ENCODE measurements at places on chromosomes 2 and 18.
A peak's percentile ranks its signal among the peaks of the same experiment; 100 is the strongest.

DNA sequence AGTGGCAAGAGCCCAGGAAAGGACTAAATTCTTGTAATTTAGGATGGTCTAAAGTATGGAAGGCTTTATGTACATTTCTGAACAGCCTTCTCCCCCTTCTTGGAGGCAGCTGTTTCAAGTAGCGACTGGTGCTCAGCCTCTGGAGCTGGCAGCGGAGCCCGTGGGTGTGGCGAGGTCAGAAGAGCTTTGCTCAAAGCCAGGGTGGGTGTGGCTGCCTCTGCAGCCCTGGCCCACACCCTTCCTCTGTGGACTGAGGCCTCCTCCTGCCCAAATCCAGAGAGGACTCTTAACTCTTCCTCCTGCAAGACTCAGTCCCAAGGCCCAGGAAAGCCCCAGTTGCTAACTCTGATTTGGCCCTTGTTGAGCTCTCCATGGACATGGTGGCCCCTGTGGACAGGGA lies 202.1 kb upstream of the REV1 start:
- DNase-seq = no peak

DNA sequence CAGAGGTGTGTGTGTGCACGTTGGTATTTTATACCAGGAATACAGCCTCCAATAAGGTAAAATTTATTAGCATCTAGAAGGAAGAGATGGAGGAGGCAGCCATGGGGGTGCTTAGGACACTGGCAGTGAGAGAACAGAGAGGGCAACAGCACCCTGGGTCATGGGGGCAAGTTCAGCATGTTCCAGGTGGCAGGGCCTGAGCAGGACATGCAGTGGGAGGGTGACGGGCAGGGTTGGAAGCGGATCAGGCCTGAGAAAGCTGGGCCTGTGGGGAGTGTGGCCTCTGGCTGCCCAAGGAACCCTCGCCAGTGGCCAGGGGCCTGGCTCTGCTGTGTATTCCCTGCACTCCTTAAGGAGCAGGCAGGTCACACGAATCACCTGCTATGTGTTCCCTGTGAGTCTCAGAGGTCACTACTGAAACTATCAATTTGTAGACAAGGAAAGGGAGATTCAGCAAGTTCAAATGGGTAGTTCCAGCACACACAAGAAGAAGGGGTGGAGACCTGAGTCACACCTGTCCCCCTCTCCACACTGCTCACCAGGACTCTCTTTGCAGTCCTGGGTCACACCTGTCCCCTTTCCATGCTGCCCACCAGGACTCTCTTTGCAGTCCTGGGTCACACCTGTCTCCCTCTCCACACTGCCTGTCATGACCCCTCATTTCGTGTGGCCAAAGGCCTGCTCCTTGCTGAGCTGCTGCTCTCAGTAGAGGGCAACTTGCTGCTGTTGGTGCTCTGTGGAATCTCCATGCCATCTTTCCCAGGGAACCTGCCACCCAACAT lies 463.9 kb upstream of the HS6ST1 start:
- DNase-seq = no peak

- DNase-seq = no peak
Observed at GRCh38 chr2:170973225-170973491, 44.1 kb downstream of the GORASP2 start.

- DNase-seq = no peak
Observed at GRCh38 chr2:227507963-227508362, 36.0 kb downstream of the AGFG1 start.

DNA sequence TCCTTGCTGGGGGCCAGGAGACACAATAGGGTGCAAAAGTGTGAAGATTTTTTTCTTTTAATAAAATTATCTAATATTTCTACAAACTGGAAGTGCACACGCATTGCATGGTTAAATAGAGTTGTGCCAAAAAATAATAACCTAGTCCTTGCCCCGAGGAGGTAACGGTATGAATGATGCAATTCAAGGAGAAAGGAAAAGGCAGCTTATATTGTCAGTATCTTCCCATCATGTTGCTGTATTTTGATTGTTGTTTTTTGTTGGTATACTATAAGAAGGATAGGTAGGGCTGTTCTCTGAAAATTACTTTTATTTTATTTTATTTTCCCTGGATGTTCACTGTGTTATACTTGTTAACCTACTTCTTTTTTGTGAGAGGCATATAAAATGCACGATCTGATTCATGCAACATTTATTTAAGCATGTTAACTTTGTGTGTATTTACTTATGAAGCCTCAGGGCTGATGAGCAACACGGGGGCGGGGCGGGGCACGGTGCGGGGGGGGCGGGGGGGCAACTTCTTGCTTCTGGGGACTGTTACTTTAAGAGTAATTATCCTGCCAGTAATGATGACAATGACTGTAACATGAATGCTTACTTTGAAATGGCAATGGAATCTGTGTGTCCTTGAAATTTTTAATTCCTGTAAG lies 118.6 kb downstream of the AQP4 start:
- no peak for DNase-seq

DNA sequence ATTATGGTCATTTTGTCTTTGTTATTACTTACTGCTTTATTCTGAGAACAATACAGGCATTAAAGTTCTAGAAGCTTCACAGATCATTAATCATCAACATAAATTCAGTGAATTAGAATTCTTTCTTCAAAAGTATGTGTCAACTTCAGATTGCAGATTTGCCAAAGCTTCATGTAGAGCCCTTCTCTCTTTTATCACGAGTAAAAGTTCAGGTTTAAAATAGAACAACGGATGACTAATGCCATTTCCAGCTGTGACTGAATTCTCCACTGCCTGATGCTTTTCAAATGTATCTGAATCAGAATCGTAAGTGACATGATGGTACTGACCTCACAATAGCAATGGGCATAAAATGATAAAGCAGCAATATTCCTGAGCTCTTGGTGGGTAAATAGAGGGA lies 116.0 kb downstream of the ABCA12 start:
- DNase-seq = peak; percentile 48

- peak; percentile 28 for DNase-seq
Observed at GRCh38 chr2:43818761-43819160, 19.9 kb downstream of the ABCG5 start.

DNA sequence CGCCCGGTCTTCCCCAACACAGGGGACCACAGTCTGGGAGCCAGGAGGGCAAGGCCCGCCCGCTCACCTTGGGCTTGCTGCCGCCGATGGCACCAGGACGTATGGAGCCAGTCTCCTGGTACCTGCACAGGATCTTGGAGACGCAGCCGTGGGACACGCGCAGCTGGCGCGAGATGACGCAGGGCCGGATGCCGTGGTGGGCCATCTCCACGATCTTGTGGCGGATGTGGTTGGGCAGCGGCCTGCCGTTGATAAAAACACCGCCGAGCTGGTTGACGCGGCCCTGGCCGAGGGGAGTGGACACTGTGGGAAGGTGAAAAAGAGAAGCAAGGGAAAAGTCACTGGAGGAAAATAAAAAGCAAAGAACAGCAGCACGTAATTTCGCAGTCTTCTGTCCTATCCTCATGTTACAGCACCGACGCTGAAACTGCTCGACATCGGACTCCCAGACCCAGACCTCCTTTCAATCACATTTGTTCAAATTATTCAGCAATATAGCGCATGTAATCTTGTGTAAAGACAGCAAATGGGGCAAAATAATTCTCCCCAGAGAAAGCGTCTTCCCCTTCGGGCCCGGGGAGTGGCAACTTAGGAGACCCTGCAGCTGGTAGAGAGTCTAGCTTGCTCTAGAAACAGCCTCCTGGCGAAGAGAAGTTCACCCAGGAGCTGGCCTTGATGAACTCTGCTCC lies 1.7 kb downstream of the PAX3 start:
- DNase-seq = no peak

- no peak for DNase-seq
Observed at GRCh38 chr2:5759949-5760348, 67.8 kb downstream of the SOX11 start.

DNA sequence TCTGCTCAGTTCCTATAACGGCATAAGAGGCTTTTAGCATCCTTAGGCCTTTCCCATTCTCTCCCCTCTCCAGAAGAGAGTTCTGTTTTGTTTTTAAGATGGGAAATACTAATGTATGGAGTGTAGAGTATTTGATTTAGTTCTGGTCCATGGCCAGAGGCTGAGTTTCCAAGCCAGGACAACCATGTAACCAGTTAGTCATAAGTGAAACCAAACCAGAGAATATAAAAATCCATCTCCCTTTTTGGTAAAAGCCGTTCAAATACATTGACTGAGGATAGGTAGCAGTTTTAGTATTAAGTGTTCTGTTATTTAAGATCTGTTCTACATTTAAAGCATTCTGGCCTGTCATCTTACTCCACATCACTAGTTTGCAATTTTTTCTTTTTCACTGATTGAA lies 3.1 kb downstream of the PSMD1 start:
- DNase-seq = no peak

DNA sequence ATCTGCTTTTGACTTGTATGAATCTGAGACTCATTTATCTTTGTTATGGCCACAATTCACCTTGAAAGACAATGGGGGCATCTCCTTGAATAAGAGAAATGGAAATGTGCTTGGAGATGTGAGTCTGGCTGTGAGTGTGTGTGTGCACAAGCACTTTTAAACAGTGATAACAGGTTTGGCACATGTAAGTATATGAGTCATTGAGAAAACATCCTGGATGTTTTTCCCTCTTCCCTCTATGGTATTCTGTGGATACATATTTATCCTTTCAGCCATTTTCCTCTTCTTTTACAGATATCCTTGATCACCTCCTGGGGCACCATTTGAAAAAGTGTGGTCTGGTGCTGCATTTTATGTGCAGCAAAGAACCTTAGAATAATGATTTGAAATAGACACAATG lies 317.3 kb upstream of the THUMPD2 start:
- DNase-seq = no peak

GRCh38 chr2:173606619-173607248 lies 252.1 kb downstream of the CDCA7 start:
- DNase-seq = no peak

DNA sequence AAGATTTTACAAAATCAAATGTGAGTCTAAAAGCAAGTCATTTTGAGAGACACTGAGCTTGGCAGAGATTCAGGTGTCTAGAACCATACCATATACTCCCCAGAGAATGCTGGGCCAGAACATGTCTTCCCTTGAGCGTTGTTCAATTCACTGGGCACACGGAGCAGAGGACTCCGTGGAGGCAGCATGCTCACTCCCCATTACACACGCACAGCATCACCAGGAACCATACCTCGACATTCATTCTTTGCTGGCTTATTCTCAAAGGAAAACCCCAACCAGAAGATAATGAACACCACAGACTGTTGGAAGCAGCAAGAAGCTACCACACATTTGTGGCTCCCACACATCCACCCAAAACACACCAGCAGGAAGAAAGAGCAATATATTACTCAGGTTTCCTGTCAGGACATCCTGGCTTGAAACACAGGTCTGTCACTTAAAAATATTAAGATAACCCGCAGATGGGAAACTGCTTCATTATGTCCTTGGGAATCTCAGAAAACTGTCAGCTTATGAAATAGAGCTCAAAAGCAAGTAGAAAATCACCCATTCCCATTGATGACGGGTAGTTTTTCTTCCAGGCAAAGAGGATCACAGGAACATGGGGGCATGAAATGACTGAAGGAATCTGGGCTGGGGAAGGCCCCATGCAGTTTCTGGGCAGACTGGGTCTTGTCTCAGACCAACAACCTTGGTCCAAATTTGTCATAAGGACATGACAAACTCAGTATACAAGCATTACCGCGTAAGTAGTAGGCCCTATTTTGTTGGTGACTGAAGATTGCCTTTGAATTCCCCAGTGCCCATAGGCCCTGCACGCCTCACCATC lies 46.4 kb downstream of the PCBP1 start:
- no peak for DNase-seq

- DNase-seq = no peak
Observed at GRCh38 chr18:36167692-36168218, 19.5 kb upstream of the MOCOS start.

DNA sequence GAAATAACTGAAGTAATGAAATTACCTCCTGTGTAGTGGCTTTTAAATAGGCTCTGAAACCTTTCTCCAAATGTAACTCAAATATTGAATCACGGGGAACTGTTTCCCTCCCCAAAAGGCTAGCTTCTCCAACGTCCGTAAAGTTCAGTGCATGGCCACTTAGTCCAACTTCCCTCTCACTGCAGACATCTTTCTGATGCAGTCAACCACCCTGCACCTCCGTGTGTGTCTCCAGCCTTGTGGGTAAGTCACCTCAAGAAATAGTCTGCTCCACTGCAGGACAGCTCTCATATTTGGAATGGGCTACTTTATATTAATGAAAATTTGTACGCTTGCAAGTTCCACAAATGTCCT lies 152.5 kb upstream of the CYRIA start:
- no peak for DNase-seq

DNA sequence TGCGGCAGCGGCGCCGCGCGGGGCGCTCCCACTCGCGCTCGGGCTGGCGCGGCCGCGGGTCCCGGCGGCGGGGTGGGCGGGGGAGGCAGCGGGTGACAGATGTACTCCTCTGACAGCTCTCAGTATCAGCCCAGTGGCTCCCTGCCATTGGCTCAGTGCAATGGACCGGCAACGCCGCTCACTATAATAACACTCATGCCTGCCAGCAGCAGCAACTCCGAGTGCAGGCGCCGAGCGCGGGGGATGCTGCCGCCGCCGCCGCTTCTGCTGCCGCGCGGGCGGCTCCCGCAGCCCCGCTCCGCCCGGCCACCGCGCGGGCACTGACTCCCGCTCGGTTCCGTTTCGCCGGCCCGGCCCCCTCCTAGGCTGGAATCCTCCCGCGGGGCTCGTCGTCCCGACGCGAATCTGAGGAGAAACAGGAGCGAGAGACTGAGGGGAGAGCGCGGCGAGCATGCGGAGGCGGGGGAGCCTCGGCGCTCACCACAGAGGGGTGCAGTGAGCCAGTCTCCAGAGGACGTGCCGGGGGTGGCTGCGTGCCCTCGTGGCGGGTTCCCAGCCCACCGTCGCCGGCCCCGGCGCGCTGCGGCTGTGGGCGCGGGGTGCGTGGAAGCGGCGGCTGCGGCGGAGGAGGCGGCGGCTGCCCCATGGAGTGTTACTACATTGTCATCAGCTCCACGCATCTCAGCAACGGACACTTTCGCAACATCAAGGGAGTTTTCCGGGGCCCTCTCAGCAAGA lies at the start of gene ZNF804A:
ZNF804A (plus strand) TSS at position 214 of the 738 bp plus-strand sequence; CDS start at position 645, 431 bp downstream.
- DNase-seq = peak; percentile 87

DNA sequence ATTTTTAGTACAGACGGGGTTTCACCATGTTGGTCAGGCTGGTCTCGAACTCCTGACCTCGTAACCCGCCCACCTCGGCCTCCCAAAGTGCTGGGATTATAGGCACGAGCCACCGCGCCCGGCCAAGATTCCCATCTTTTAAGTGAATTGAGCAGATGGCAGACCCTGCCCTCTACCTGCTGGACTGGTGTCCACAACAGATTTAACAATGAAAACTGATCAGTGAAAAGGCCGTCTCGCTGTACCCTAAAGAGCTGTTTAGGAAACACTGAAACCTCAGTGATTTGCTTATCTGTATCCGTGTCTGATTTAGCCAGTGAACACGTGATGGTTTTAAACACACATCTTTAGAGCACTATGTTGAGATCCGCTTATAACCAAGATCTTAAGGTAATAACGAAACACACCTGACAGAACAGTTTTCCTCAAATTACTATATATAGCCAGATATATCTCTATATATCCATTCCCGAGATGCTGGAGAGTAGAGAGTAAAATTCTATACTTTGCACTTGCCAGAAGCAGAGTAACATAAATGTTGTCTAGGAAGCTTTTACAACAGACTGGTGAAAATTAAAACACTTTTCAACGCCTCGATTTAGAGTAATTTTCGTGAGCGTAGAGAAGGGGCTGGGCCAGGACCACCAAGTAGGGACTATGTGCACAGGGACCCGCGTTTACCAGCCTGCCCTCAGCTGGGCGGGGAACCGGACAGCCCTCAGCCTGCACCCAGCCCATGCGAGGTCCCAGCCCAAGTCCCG lies 594 bp downstream of the FAM161A start:
- peak; percentile 8 for DNase-seq
